ENCODE measurements at places on chromosomes 7 and 10. TPM values are rescaled to one million over a fixed set of nuclear protein-coding genes. Genes with fewer than 3 reads are reported as not detected.

KLF14 gene
- total RNA-seq, result not detected

ANKRD61 gene
- not detected for total RNA-seq

- no peak overlapping the region for H3K27ac ChIP-seq
- no peak overlapping the region for H3K4me3 ChIP-seq
- DNase-seq, result no peak
- no peaks in the 10 kb centered on the region for H3K4me1 ChIP-seq
- H3K27me3 ChIP-seq, result no peaks in the 10 kb centered on the region
Observed at GRCh38 chr10:64112701-64113355, 591.6 kb downstream of the REEP3 start.

GPR85 gene
- total RNA-seq, result not detected
